ENCODE measurements at places on chromosomes 5 and 9. TPM values are rescaled to one million over a fixed set of nuclear protein-coding genes. Genes with fewer than 3 reads are reported as not detected.

Gene CCL19
- total RNA-seq, result not detected

Gene ARL14EPL
- not detected for total RNA-seq

Gene SPINK4
- total RNA-seq, result not detected

Gene PCDHB8
- not detected for total RNA-seq

Gene GMCL2
- total RNA-seq, result not detected

Gene AFF4
- total RNA-seq, result 18.3 TPM

Gene CATSPER3
- 1.5 TPM for total RNA-seq

Gene FOXD4L5
- total RNA-seq, result not detected

Gene IER5L
- total RNA-seq, result 21.7 TPM

Gene ZNF454
- total RNA-seq, result not detected

Gene CD74
- not detected for total RNA-seq

Data from MG63 (cell line).